Activated T-cell treated with anti-CD3 and anti-CD28 coated beads for 24 hours (primary cell): ENCODE measurements at places on chromosomes 1 and 21.

DNA sequence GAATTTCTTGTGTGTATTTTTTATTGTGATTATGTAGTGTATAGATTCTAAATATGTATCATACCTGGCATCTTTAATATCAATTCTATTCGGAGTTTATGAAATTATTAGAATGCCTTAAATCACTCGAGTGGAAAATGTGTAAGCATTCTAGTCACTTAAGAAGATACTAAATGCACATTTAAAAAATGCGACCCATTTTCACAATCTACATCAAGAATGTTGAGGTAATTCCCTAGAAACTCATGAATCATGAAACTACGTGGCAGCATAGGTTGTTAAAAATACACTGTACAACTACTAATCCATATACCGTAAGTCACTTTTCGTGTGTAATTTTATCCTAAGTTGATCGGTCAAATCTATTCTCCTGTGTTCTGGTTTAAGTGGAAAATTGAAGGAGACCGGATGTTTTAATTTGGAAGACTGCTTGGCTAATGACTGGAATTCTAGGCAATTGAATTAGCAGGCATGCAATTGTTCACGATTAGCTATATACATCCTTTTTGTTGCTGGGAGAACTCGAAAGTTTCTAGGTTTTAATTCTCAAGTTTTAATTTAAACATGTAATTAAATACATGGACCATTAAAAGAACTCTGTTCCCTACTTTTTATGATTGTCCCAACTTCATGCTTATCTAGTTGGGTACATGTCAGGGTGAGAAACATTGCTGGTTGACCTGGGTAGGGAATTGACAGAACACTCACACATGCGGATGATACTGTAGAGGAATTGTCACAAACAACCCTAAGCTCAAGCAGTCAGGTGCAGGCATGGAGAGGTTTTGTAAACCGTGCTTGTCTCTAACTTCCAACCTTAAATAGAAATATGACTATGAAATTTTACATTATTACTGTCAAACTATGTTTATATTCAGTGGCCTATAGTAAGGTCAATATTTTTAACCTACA, 6.6 kb downstream of the ZBTB18 start:
- DNase-seq = no peak

- DNase-seq = no peak
Measured at GRCh38 chr1:28832966-28833365, 21.0 kb downstream of the OPRD1 start.

GRCh38 chr1:97803026-97803425, 117.8 kb downstream of the DPYD start:
- DNase-seq = no peak

DNA sequence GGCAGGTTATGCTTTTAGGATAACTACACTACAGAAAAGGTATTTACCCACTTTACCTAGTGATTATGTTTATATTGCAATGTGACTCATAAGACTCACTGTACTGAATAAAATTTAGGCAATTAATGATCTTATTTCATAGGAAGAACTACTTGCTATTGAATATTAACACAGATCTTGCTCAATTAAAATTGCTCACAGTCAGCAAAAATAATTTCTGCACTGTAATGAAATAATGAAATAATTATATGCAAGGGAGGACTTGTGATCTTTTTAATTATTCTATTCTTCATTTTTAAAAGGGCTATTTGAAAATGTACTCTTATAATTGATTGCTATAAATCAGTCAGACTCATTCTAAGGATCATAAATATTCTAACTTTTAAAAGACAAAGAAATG, 48.0 kb upstream of the FOXD3 start:
- DNase-seq = no peak

GRCh38 chr21:16568244-16568643, 838.5 kb downstream of the USP25 start:
- DNase-seq = no peak

DNA sequence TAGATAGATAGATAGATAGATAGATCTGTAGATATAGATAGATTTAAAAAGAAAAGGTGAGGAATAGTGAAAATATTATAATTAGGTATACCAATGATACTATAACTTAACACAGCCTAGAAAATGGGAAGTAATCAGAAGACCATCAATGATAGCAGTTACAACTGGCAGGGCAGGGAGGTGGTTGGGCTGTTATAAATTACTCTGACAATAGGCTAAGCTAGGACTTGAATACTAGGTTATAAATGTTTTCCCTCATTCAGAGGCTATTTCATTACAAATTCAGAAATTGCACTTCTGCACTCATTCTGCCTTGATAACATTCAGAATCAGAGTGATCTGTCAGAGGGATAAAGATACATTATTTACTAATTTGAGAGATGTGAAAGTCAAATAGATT, 273.4 kb upstream of the PLD5 start:
- no peak for DNase-seq

- DNase-seq = no peak
Measured at GRCh38 chr1:114558544-114558943, 22.9 kb downstream of the BCAS2 start.

DNA sequence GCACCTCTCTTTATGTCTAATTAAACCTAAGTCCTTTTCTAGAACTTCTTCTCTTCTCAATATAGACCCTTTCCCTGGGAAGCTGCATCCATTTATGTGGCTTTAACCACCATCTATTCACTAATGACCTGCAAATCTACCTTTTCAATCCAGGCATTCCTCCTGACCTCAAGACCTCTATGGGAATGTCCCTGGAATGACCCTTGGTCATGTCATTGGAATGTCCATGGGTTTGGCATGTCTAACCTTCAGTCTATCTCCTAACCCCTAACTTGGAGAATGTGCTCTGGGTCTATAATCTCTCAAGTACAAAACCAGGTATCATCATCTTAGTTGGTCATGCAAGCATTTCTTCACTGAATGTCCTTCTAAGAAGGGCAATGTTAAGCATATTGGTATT, 196.1 kb downstream of the KCNH1 start:
- no peak for DNase-seq

GRCh38 chr1:6496365-6496721, 4.9 kb upstream of the PLEKHG5 start:
- no peak for DNase-seq

- DNase-seq = no peak
Measured at GRCh38 chr1:202143768-202144401, 652 bp downstream of the ARL8A start.

GRCh38 chr1:4084048-4084431, 184.0 kb upstream of the C1orf174 start:
- DNase-seq = no peak

DNA sequence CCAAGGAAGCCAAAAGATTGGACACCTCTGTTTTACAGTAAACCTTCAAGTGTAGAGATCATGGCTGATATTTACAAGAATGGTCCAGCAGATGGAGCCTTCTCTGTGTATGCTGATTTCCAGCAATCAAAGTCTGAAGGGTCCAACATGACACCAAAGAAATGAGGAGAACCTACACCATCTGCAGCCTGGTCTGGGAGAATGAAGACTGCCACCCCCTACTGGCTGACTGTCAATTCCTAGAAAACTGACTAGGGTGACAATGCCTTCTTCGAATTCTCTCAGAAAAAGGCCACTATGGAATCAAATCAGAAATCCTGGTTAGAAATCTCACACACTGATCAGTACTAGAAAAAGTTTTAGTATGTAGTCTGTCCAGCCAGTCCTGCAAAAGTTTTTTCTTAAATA, 83.3 kb downstream of the CDC42BPA start:
- no peak for DNase-seq

GRCh38 chr1:226993814-226994585, 53.9 kb downstream of the COQ8A start:
- no peak for DNase-seq

DNA sequence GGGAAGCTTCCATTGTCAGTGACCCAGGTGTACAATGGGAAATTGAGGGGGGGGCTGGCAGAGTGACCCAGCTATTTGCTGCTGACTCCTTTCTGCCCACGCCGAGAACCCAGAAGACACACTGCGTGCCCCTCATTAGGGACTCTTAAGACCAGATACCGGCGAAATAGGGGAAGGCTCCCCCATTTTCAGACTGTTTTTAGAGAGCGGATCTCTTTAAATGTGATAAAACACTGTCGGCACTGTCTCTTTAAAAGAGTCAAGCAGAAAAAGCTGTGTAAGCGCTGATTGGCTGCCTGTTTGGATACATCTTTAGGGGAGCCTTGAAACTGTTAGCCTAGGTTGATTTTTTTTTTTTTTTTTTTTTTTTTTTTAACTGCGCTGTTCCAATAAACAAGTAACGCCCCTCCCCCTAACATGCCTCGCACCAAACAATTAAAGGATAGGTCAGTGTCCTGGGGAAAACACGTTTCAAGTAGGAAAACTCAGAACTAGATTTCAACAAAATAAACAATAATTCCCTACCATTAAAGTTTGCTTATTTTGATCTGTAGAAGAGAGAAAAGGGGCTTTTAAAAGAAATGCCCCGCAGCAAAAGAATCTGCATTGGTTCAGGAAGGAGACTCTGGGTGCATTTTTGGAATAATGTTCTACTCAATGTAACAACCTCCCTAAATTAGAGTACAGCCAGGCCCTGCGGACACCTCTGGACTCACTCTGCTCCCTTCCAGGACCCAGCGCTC, 1.4 kb upstream of the SSBP3 start:
- peak; percentile 47 for DNase-seq

- no peak for DNase-seq
Measured at GRCh38 chr1:43543567-43543966, 12.9 kb downstream of the PTPRF start.

GRCh38 chr21:27493542-27493941, 526.7 kb upstream of the ADAMTS5 start:
- DNase-seq = no peak

DNA sequence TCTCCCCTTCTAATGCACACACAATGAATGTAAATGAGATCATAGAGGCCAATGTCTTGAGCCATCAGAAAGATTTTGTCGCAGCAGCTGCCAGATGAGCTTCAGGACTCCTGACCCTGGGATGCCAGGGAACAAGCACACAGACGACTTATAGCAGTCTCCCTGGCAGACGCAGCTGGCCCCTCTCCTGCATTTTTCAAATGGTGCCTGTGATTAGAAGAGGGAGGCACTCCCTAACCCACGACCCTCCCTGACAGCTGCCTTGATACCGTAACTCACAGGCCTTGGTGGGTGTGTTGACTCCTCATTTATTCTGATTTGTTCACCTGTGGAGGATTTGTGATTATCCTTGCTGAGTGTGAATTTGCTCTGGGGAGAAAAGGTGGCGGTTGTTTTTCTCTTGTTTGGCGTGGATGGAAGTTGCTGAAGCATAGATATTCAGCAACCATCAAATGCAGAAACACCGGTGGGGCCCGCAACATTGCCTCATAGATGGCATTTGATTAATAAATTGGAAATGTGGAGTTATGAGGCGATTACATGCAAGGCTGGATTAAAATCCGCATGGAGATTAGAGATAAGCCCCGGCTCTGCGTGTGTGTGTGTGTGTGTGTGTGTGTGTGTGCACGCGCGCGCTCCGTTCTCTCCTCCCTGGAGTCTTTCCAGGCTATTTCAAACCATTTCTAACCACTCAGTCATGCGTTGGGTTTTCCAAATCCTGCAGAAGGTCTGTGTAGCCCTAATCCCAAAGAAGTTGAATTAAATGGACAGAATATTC, 2.1 kb upstream of the RD3 start:
- no peak for DNase-seq

DNA sequence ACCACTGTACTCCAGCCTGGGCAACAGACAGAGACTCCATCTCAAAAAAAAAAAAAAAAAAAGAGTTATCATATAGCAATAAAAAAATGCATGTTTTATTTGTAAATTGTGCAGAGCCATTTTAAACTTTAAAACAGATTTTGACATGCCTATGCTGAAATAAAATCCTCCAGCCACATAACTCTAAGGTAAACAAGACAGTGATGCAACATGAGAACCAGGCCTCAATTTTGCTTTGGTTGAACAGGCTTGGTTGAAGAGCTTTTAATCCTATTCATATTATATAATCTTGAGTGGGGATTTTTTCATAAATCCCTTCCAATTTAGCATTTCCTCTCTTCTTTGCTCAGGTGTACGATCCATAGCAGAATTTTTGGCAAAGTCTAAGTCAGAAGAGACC, 26.1 kb downstream of the ARMH1 start:
- no peak for DNase-seq

DNA sequence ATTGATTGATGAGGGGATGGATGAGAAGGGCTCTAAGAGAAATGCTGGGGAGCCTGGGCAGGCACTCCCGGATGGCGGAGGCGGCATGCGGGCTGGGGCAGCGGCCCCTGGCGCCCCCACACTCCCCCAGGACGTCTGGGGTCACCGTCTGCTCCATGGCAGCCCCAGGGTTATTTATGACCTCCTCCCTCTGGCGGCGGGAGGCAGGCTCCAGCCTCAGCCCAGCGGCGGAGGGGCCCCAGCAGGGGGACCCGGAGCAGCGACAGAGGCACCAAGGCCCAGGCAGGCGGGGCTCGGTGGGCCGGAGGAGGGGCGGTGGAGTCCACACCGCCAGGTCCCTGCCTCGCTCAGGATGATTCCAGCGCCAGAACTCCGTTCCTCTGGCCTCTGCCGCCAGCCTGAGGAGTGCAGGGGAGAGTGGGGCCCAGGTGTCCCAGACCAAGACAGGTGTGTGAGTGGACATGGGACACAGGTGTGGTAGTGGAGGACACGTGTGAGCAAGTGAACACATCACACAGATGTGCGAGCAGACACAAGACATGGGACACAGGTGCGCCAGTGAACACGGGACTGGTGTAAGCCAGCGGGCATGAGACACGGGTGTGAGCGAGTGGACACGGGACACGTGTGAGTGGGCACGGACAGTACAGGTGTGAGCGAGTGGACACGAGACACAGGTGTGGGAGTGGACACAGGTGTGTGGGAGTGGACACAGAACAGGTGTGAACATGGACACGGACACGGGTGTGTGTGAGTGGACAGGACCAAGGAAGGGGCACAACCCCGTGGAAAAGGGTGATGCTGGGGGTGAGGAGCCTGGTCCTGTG, 2.5 kb upstream of the SAMD11 start:
- no peak for DNase-seq

DNA sequence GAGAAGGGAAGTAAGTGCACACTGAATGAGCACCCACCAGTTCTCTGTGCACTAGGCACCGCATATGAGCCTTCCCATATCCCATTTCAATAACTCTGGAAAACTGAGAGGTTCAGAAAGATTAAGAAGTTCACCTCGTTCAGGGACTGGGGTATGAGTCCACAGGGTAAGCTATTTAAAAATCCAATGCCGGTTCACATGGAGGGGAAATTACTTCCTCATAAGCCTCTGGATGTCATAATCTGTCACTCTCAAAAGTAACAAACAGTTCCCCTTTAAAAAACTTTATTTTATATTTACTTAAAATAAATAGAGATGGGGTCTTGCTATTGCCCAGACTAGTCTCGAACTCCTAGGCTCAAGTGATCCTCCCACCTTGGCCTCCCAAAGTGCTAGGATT, 1.9 kb downstream of the OR2B11 start:
- DNase-seq = no peak

DNA sequence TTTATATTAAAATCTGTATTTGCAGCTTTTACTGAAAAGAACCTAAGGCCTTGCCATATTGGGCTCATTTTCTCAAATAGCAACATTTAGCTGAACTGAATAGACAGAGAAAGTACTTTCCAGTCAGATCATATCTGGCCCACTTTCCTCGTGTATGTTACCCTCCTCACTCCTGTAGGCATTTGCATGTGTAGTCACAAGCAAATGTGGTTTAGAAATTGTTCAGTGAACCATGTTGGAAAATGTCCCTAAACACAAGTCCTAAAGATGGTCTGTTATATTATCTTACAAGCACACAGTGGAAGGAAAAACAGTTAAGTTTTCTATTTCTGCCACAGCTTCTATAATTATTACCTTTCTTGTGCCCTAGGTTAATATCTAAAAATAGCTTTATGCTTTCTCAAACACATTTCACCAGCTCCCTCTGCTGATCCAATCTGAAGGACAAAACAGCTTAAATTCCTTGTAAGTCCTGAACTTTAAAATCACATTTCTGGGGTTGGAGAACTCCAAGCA, 606 bp upstream of the FMO4 start:
- DNase-seq = no peak
